ENCODE measurements at places on chromosomes 5 and 9.

DNA sequence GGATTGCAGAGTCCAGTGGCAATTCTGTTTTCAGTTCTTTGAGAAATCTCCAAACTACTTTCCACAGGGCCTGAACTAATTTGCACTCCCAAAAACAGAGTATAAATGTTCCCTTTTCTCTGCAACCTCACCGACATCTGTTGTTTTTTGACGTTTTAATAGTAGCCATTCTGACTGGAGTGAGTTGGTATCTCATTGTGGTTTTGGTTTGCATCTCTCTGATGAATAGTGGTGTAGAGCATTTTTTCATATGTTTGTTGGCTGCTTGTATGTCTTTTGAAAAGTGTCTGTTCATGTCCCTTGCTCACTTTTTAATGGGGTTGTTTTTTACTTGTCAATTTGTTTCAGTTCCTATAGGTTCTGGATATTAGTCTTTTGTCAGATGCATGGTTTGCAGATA, 72.6 kb downstream of the PALM2AKAP2 start:
- DNase-seq, result no peak

DNA sequence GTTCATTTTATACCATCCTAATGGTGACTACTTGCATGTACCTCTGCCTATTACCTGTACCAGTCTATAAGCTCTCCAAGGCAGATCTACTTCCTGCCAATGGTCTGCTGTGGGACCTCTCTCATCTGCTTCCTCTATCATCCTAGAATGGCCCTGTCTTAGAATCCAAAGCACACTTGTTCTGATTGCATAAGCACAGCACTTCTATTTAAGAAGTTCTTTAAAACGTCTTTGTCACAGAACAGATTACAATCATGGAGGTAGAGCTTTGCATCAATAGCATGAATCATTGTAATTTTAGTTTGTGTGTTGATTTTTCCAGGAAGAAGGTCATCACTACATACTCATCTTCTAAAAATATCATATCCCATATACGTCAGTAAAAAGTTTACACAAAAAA, 131.8 kb upstream of the ACOT12 start:
- no peak for DNase-seq

- DNase-seq, result peak; percentile 24
Measured at GRCh38 chr5:31218978-31219377, 25.5 kb downstream of the CDH6 start.

DNA sequence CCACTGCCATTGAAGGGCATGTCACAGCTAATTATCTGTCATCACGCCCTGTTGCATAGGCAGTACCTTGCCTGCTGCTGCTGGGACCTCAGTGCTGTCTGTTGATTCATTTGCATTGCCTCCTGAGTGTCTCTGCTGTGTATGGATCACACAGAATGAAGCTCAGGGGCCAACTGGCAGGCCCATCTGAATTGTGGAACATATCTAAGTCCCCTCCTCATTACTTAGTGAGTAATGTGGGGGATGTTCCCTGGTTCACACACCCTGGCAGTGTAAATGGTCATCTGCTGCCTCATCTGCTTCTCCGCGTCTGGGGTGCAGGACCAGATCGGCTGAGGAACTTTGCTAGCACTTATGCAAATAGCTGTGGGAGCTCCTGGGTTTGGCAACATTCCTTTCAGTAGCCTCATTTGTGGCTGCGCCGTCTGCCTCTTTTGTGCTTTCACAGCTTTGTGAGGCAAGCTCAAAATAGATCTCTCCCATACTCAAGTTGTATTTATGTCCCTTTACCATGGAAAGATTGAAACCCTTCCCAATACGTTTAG, 25.4 kb downstream of the TYRP1 start:
- peak; percentile 61 for DNase-seq

DNA sequence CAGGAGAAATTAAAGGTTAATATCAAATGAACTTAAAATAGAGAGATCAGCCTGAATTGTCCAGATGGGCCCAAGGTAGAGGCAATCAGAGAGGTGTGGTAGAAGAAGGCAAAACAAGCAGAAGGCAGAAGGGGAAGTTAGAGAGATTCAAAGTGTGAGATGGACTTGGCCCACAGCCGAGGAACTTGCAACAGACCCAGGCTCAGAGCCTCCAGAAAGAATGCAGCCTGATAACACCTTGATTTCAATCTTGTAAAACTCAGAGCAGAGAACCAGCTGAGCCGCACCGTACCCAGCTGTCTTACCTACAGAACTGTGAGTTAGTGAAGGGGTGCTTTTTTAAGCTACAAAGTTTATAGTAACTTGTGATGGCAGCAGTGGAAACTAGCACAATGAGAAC, 190.9 kb downstream of the RFK start:
- no peak for DNase-seq

GRCh38 chr5:149299451-149300054, 27.9 kb downstream of the AFAP1L1 start:
- no peak for DNase-seq

GRCh38 chr9:16213781-16214515, 656.5 kb downstream of the BNC2 start:
- no peak for DNase-seq

All from NCI-H69 (cell line).